ENCODE measurements at places on chromosomes 1 and 21.

DNA sequence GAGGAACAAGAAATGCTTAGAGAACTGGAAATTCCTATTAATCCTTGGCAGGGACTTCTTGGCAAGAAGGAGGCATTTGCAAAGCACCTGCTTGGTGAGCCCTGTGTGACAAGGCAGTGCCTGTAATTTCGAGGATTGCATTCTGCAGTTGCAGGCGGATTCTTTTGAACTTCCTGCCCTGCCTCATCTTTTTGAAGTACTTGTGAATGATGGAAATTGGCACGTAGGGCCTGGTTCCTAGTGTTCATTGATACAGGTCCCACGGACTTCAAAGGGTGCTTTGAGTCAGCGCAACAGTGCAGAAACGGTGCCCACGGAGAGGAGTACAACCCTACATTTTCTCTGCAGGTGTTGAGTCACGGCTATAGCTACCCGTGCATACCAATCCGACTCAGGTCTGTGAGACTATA lies 6.4 kb downstream of the HUNK start:
- DNase-seq = no peak

- DNase-seq = no peak
Measured at GRCh38 chr1:164622068-164622845, 63.3 kb downstream of the PBX1 start.

DNA sequence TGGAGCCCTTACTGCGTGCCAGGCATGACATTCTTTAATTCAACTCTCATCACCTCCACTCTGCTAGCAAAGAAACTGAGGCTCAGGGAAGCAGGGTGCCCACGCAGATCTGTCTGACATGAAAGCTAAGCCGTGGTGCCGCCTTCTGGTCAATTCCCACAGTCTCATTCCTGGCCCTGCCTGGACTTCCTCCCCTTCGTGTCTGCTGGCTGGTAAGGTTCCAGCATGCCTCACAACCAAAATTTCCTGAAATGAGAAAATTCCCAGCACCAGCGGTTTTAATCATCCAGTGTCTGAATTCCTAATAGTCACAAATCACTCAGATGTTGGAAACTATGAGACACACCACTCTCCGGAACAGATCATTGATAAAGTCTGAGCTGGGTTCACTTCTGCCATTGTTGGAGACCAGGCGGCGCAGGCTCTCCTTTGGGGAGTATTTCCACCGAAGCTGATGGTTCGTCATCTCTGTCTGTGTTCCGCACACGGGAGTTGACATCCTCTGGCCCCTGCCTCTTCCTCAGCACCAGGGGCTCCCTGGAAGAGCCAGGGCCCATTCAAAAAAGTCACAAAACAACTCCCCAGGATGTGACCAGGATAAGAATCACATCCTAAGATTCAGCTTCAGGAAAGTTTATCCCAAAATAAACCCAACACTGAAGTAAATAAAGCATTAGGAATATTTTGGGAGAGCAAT lies 167.7 kb downstream of the PLPP3 start:
- DNase-seq = no peak

DNA sequence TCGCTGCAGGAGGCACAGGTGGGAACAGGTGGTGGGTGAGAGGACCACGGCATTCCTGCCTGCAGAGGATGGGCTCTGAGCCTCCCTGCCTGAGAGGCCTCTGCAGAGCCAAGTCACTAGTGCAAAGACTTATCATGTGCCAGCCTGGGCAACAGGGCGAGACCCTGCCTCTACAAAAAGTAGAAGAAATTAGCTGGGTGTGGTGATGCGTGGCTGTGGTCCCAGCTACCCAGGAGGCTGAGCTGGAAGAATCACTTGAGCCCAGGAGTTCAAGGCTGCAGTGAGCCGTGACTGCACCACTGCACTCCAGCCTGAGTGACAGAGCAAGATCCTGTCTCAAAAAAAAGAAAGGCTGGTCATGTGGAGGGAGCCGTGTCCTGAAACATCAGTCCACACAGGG lies 46.4 kb downstream of the PKNOX1 start:
- DNase-seq = no peak

DNA sequence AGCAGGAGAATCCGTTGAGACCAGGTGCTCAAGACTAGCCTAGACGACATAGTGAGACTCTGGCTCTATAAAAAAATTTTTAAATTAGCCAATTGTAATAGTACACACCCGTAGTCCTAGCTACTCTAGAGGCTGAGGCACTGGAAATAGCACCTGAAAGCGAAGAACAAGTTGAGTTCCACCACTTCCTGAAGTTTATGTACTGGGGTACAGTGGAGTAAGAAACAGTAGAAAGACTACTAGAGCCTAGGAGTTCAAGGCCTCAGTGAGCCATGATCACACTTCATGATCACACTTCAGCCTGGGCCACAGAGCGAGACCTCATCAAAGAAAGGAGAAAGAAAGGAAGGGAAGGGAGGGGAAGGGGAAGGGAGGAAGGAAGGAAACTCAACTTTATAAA lies 19.8 kb downstream of the RSBN1 start:
- DNase-seq = no peak

DNA sequence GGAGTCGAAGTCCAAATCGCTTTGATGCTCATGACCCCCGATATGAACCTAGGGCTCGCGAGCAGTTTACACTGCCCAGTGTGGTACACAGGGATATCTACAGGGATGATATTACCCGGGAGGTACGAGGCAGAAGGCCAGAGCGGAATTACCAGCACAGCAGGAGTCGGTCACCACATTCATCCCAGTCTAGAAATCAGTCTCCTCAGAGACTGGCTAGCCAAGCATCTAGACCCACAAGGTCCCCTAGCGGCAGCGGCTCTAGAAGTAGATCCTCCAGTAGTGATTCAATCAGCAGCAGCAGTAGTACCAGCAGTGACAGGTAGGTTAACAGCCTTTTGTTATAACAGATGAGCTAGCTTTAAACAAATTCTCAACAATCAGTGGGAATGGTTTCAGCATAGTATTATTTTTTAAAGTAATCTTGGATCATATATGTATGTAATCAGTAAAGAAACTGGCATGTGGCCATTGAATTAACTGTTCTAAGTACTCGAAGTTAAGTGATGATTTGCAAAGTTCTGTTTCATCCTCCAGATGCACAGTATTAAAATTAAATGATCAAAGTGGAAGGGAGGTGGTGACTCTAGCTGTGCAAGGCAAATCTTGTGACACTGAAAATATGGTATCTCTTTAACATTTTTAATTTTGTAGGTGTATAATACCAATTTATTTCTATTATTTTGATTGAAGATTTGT lies 29.0 kb downstream of the SPEN start:
- no peak for DNase-seq

DNA sequence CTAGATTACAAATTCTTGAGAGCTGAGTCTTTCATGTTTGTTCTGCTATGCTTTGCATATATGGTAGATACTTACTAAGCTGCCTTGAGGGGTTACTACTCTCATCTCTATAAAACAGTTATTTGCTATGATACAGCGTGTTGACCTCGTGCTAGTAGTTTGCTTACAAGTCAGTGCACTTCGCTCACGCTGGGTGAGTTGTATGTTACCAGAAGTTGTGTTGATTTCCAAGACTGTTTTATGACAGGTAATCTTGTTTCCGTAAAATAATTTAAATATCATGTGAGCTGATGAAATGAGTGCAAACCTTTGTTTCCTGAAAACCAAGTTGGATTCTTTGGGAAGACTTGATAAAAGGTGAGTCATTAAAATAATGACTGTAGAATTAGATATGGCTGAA lies 7.3 kb downstream of the MRPS6 start:
- DNase-seq = no peak

- no peak for DNase-seq
Measured at GRCh38 chr1:157734321-157734720, 33.8 kb upstream of the FCRL3 start.

DNA sequence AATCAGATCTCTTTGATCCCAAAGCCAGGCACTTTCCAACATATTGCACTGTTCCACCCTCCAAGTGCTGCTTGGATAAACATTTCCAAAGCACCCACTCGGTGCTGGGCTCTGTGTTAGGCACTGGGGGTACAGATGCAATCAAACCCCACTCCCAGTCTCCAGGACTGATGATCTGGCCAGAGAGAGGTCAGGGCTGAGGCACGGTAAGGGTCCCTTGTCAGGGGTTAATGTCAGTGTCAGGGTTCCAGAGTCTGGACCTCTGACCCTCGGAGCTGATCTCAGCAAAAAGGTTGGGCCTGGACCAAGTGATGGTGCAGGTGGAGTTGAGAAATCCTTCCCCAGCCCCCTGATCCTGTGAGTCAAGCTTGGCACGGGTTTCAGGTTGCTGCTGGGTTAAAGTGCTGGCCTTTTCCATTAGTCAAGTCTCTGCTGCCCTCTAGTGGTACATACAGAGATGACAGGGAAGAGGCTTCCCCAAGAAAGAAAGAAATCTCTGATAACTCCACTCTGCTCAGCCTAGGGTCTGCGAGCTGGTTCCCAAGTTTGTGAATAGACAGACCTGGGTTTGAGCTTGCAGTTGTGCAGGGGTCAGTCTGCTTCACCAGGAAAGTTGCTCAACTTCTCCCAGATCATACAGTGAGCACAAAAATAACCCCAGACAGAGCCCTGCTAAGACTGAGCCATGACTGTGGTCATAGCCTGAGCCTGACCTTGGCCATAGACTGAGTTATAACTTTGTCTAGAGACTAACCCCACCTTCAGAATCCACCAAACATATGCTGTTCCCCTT lies 74.6 kb downstream of the DMRTA2 start:
- DNase-seq = peak; percentile 84

GRCh38 chr1:11918799-11919519 lies 7.3 kb downstream of the KIAA2013 start:
- DNase-seq = no peak

DNA sequence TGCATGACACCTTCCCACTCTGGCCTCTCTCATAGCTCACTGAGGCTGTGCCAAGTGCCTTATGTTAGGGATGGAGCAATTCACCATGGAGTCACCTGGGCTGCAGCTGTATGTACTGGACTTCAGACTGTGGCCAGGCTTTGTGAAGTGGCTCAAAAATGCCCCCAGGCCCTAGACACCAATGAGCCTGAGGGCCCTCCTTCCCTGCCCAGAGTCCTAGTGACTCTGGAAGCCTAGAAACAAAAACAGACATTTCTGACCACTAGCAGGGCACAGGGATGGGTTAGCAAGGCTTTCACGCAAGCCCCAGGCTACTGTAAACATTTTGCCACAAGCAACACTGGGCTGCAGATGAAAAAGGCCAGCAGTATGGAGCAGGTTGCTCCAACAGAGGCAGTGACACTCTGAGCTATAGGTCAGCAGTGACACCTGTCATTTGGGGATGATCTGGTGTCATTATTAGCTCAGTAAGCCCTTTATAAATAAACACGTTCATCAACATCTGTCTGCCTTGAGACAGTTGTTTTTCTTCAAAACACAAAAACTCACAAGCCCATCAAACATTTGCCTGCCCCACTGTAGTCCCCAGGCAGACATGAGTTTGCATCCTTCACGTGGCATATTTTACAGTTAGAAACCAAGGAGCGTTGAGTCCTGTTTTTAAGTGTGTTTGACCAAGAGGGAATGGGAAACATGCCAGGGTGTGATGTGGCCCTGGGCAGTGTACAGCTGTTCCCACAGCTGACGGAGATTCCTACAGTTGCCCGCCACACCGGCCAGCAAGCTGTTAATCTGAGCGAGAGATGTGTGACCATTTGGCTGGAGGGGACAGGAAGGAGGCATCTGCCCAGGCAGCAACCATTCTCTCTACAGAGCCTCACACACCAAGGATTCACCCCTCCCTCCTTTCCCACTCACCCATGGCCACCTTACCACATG lies 66.8 kb downstream of the KCNN3 start:
- DNase-seq = no peak

- DNase-seq = no peak
Measured at GRCh38 chr1:186026946-186027345, 292.8 kb downstream of the HMCN1 start.

DNA sequence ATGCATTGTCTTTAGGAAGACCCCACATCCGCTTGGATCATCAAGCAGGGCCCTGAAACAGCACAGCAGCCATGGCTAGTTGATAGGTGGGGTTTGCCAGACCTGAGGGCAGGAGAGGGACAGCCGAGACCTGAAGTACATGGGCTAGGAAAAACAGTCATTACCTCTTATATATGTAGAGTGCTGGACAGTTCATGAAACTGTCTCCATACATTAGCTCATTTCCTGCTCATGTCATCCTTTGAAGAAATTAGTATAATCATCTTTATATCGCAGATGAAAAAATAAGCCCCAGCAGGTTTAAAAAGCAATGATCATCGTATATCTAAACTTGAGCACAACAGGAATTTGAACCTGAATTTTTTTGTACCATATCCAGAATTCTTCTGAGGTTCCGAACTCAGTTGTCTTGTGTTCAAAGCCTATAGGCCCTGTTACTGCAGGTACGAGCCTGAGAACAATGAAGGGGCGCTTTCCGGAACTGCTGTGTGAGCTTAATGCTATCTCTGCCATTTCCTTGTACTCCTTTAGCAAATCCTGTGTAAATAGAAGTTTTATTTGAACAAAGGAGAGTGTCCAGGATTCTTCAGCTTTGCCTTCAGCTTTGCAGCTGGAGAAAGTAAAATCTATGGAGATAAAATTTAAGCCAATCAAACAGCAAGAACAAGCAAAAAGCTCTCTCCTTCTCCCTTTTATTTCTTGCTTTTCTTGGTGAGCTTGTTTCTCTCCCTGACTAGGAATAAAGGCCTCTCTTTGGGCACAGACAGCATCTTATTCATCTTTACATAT lies 32.4 kb upstream of the DUSP10 start:
- DNase-seq = no peak

DNA sequence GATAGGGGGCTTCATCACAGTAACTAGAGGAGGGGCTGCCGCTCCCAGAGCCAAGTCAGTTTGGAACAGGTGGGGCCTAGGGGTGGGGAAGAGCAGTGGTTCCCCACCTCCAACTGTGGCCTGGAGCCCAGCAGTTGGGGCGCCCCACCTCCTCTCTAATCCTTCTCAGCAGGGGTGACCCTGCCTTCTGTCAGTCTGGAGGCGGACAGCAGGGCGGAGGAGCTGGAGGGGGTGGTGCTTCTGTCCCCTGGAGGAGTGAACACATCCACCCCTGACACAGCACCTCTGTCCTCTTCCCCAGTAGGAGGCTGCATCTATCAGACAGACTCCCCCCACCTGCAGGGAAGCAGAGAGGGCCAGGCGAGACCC lies 73.8 kb downstream of the MRPL37 start:
- DNase-seq = no peak

DNA sequence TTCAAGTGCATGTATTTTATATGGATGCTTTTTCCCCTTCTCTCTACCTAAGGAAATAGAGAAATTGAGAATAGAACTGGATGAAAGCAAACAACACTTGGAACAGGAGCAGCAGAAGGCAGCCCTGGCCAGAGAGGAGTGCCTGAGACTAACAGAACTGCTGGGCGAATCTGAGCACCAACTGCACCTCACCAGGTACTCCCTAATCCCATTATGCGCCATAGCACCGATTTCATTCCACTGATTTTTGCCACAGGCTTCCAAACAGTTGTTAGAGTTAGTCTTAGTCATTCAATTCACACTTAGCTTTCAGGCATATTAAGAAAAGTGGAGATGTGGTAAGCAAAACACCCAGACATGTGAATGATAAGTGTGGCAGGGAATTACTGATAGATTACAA lies 122.8 kb downstream of the SDCCAG8 start:
- no peak for DNase-seq

DNA sequence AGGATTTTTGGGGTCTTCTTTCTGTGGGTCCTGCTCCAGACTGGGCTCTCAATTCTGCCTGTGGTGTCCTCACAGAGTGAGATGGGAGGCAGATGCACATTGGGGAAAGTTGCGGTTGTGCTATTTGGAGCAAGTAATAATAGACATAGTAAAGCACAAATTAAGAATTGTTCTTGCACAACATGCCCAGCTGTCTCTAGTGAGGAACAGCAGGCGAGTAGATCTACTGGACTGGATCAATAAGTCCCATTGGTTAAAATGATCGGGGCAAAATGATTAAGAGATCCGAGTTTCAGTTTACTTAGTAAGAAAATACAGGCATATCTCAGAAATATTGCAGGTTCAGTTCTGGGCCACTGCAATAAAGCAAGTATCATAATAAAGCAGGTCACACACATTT lies 448.3 kb upstream of the PROX1 start:
- no peak for DNase-seq
